ENCODE measurements at places on chromosomes 3 and 15. TPM values are rescaled to one million over a fixed set of nuclear protein-coding genes. Genes with fewer than 3 reads are reported as not detected.

GRCh38 chr15:101193120-101193644 is 58.7 kb downstream of the CHSY1 start:
- peak; percentile 25 for DNase-seq

CNTN4 gene
- total RNA-seq = 24.4 TPM

DNA sequence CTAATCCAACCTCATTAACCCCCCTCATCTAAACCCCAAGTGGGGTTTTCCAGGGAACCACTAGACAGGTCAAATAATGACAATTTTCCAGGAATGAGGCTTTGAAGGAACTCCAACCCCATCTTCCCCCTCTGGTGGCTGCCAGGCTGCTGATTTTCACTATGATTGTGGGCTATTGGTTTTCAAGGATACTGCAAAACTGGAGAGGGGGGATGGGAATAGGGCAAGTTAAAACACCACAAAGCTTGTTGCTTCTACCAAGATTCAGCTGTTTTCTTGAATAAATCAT is 10.4 kb upstream of the ZNF662 start:
- DNase-seq = no peak

DNA sequence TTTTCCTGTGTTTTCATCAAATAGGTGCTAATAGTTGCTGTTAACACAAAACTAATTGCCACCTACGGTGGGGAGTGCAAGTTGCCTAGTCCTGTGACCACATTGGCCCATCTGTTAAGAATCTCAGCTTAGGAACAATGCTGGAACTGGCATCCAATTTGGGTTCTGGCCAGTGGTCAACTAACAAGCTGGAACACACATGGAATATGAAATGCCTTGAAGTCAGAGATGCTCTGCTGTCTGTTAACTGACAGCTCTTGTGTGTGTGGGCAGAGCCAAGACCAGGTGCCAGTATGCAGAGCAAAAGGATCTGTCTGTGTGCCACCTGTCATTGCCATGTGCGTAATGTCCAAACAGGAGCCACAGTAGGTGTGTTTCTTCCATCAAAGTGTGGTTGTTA is 460.8 kb downstream of the ROBO2 start:
- no peak for DNase-seq

CFAP92 gene
- 0.30 TPM for total RNA-seq

GRCh38 chr3:190877925-190878324 is 15.4 kb upstream of the GMNC start:
- DNase-seq = no peak

GRCh38 chr15:66094331-66094730 is 159.2 kb downstream of the MEGF11 start:
- no peak for DNase-seq

C3orf62 gene
- total RNA-seq = 2.7 TPM

- no peak for DNase-seq
These were observed 48.0 kb downstream of the SMAD6 start for GRCh38 chr15:66749841-66750575.

GRCh38 chr3:28039234-28039633 is 202.2 kb upstream of the CMC1 start:
- no peak for DNase-seq

NECTIN3 gene
- 13.7 TPM for total RNA-seq

DNA sequence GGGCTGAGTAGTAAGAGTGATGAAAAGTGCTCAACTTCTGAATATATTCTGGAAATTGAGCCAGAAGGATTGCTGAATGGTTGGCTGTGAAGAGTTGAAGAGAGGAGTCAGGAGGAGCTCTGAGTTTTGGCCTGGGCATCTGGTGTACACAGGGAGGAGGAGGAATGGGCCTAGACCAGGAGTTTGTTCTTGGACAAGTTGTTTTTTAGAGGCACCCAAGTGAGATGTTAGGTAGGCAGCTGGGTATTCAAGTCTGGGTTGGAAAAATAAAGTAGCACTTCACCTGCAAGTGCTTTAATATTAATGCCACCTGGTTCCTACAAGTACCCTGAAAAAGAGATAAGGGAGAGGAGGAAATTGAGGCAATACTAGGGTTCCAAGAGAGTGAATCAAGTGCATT is 14.7 kb downstream of the BSN start:
- no peak for DNase-seq

DNA sequence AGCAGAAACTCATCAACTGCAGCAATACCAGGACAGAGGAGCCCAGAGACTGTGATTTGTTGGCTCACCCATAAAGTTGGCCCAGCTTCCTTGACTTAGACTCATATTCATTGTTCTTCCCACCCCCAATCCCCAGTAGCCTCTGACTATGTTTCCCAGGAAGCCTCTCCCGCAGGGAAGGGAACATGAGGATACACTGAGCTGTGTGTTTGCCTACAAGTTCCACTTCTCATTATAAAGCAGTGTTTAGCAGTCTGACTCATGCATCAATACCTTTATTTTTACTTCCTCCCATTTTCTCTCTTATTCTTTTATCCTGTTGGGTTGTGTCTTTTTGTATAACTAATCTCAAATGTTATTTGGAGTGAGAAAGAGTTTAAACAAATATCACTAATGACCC is 111.6 kb upstream of the PHLDB2 start:
- DNase-seq = no peak

ATP13A5 gene
- total RNA-seq = 3.7 TPM

DNA sequence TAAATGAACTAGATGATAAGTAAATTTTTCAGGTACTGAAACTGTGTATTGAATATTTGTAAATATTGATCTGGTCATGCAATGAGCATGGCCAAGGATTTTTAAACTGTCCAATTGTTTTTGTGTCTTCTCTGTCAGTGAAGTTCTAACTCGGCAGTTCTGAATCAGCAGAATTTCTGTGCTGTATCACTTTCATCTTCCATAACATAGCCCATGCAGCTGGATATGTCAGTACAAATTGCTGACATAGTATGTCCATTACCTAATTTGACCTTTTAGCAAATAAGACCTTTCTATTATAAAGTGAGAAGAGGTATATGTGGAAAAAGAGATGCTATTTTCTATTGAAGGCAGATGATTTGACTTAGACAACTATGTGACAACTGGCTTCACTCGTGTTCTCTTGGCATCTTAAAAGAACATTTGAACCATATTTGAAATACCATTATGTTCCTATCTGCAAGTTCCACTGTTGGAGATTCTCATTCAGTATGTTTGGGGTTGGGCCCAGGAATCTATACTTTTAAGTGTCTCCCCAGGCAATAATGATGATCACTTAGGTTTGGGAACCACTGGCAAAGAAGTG is 90.4 kb downstream of the CMSS1 start:
- no peak for DNase-seq

GRCh38 chr3:150073031-150073430 is 102.3 kb upstream of the PFN2 start:
- DNase-seq = no peak

DNA sequence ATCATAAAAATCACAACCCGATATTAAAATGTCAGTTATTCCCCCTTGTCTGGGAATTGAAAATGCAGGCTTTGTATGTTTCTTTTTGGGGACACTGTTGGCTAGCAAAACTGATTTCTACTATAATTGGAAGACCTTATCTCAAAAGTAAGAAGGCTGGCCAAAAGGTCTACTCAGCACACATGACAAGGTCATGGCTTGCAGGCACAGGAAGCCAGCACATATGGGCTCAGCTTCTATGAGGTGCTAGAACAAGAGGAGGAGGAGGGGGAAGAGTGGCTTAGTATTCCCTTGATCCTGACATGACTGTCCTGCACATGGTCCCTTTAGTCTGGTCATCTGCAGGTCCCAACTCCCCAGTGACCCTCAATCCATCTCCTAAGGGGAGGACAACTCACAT is 681.2 kb downstream of the SQOR start:
- DNase-seq = no peak

- no peak for DNase-seq
These were observed 22.1 kb downstream of the SIAH2 start for GRCh38 chr3:150740733-150741496.

GOLGA8S gene
- 0.10 TPM for total RNA-seq

DNA sequence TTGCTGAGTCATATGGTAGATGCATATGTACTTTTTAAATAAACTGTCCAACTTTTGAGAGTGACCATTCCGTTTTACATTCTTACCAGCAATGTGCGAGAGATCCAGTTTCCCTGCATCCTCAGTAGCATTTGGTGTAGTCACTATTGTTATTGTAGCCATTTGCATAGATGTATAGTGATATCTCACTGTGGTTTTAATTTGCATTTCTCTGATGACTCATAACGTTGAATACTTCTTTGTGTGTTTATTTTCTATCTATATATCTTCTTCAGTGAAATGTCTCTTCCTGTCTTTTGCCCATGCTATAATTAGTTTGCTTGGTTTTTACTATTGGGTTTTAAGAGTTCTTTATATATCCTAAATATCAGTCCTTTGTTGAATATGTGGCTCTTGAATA is 255.7 kb upstream of the GRM7 start:
- no peak for DNase-seq

ADAMTS7 gene
- 6.6 TPM for total RNA-seq

- DNase-seq = no peak
These were observed 96.7 kb upstream of the UMPS start for GRCh38 chr3:124633524-124633923.

DNA sequence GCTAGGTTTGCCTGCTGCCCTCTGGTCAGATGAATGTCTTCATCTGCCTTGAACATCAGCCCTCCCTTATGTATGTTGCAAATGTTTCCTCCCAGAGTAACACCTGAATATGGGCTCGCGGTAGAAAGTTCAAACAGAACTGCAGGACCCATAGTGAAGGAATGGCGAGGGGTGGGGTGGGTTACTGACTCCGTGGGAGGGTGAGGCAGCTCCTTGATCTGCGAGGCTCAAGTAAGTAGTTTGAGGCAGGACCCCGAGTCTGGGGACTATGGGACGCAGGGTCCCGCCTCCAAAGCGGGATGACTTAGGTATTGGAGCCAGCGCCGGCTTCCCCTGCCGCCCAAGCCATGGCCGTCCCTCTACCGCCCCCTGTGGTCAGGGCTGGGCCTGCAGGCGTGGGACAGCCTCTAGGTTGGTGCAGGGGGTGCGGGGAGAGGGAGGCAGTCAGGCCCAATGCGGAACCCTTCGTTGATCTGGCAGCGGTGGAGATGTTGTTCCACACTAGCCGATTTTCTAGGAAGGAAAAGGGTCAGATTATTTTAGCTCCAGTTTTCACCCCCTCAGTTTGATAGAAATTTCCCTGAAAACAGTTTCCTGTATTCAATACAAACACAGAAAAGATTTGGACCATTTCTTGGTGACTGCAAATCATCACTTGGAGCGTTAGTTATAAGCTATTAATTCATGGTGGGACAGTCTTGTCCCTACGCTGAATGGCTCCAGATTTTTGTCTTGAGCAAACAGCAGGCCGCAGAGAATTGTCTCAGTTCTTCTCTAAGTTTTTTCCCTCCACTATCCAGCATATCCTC is 72.3 kb downstream of the CORO2B start:
- DNase-seq = no peak

SLC24A5 gene
- total RNA-seq = 3.6 TPM

DNA sequence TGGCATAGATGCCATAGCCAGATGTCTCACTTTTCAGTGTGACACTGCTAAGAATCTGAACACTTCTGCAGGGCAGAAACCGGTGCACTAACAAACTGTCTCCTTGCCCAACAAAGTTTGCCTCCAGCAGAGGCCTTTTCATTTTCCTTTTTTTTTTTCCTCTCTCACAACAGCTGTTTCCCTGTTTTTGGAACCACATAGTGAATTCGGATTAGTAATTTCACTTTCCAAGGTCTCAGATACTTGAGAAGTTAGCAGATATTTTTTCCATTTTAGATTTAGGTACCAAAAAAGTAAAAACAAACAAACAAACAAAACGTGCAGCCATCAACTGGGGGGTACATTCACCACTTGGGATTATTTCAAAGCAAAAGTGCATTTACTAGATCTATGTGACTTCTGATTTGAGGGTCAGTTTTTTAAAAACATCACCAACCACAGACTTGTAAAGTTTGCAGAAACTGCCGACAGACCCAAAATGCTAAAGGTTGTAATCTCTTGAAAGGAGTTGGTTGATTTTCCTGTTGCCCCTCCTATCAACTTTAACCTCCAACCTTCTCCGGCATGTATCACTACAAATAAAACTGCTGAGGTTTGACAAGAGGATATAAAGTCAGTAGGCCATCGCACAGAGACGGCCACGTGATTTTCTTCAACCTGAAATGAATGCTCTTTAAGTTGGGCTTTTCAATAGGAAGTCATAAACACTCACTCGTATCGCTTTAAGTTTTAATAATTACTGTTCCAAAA is 169.1 kb downstream of the CDIN1 start:
- no peak for DNase-seq

STRIT1 gene
- 2.5 TPM for total RNA-seq

RABL3 gene
- total RNA-seq = 10.4 TPM

GRCh38 chr3:123287962-123288302 is 86.2 kb downstream of the SEC22A start:
- no peak for DNase-seq

HTR3E gene
- total RNA-seq = not detected

POLQ gene
- 3.7 TPM for total RNA-seq

DNA sequence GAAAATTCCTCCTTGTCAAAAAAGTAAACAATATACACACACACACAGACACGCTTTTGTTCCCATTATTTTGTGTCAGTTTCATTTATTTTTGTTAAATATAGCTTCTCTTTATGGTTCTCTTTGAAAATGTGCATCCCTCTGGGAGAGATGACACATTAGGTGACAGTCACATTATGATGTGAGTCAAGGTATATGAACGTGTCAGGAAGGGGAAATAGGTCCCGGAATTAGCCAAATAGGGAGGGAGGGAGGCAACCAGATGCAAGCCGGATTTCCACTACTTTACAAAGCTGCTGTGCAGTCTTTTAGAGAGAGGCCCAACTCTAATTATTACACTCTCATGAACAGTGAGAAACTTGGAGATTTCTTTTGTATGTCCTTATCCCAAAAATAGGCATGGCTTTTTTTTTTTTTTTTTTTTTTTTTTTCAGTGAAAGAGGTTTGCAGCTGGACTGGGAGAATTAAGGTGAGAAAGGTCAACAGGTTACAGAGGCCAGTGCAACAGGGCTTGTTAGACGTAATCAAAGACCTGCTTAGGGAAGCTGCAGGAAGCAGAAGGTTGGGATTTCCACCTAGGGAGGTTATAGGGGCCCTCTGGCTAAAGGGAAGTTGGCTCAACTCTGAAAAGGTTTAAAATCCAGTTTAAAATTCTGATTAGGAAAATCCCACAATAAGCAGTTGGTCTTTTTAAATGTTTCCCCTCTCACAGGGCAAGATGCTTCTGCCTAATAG is 240.5 kb upstream of the UBE2E1 start:
- DNase-seq = no peak

SNURF gene
- total RNA-seq = 19.1 TPM

IMPG2 gene
- 0.59 TPM for total RNA-seq

DNA sequence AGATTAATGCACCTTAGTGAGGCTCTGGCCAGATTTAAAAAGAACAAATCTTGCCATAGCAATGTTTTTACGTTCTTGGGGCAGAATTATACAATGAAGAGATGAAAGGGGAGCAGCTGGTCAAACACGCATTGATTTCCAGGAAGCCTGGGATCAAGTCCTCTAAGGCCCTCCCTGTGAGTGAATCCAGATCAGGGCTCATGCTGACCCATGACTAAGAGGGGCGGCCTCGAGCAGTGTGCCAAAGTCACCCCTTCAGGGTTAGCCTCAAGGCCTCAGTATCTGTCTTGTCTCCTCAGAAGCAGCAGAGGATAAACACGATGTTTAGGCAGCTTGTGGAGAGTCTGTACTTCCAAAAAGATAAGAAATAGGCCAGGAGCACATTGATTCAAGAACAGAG is 9.3 kb upstream of the RBP1 start:
- DNase-seq = no peak

GRCh38 chr3:192906940-192907339 is 10.7 kb downstream of the MB21D2 start:
- DNase-seq = no peak

AGTR1 gene
- 39.6 TPM for total RNA-seq
